ENCODE measurements at places on chromosomes 5 and 9. TPM values are rescaled to one million over a fixed set of nuclear protein-coding genes. Genes with fewer than 3 reads are reported as not detected.
A peak's percentile ranks its signal among the peaks of the same experiment; 100 is the strongest.

DNA sequence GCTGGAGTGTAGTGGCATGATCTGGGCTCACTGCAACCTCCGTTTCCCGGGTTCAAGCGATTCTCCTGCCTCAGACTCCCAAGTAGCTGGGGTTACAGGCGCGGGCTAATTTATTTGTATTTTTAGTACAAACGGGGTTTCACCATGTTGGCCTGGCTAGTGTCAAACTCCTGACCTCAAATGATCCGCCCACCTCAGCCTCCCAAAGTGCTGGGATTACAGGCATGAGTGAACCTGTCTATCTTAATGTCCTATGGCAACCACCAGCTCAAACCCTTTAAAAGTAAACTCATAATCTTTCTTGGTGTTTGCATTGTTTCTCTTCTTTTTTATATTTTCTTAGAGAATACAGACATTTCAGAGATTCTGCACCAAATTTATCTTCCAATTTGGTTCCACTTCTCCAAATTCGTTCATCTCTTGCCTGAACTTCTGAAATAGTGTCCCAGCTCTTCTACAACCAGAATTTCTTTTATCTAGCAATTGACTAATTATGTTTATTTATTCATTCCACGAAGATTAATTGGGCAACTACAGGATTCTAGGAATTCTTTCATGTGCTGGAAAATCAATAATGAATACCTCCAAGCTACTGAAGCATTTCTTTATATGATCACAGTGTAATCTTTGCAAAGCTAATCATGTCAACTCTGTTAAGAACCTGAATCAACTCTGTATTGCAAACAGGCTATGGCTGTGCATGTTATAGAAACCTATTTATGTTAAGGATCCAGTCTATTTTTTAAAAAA lies 60.0 kb upstream of the TYRP1 start:
- ATAC-seq, result no peak

GRCh38 chr5:14487897-14488570 lies 93.6 kb upstream of the OTULINL start:
- ATAC-seq, result no peak

The NSG2 gene
- 1.9 TPM for total RNA-seq

- ATAC-seq, result no peak
These were observed 2.5 kb upstream of the RABL6 start for GRCh38 chr9:136805207-136805740.

GRCh38 chr5:169850409-169850808 lies 129.9 kb downstream of the INSYN2B start:
- no peak for ATAC-seq

The ANKDD1B gene
- 0.20 TPM for total RNA-seq

DNA sequence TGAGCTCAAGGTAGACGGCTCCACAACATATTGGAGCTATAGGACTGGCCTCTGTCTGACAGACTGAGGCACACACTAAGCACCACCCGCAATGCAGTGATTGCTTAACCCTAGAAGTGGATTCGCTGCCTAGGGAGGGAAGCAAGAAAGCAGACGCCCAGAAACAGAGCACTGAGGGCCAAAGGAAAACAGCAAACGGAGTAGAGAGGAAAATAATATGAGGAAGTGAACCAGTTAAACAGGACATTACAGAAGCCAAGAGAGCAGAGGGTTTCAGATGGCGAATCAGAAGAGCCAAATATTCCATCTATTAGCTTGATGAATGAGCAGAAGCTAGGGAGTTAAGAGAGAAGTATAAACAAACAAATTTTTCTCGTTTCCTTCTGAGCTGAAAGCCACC lies 139.2 kb upstream of the LHFPL2 start:
- ATAC-seq, result peak; percentile 66

- no peak for ATAC-seq
These were observed 91.0 kb downstream of the WWC1 start for GRCh38 chr5:168382421-168382820.

The C5orf63 gene
- total RNA-seq, result 0.59 TPM

The SLC22A4 gene
- 0.27 TPM for total RNA-seq

The SPARC gene
- total RNA-seq, result 435 TPM

- ATAC-seq, result no peak
These were observed 21.0 kb downstream of the C5orf15 start for GRCh38 chr5:133947431-133947841.

DNA sequence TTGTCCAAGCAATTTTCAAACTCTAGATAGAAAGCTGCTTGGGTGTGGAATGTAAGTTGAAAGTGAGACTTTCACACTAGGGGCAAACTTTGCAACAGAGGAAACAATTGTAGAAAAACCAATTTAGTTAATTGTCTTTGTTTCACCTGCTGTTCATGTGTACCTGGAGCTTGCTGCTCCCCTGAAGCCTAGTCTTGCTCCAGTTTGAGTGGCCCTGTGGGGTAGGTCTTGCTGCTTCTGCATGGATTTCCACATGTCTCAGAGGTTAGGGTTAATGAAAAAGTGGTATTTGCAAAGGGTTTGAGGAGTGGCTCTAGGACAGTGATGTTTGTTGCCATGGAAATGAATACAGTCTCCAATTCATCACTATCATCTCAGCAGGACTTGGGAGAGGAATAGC lies 182.2 kb downstream of the FSTL4 start:
- no peak for ATAC-seq

- ATAC-seq, result no peak
These were observed 133.3 kb downstream of the ARL15 start for GRCh38 chr5:54177058-54177457.

- ATAC-seq, result no peak
These were observed 6.4 kb downstream of the PPP2R2B start for GRCh38 chr5:146872188-146872587.

The MEIKIN gene
- not detected for total RNA-seq

The CKS2 gene
- total RNA-seq, result 9.9 TPM

The PTGDS gene
- total RNA-seq, result 7.4 TPM

The MED7 gene
- total RNA-seq, result 12.3 TPM

GRCh38 chr5:145981589-145982571 lies 45.5 kb downstream of the SH3RF2 start:
- ATAC-seq, result no peak

GRCh38 chr9:77708064-77708815 lies 60.1 kb upstream of the GNA14 start:
- no peak for ATAC-seq

The CDH12 gene
- total RNA-seq, result 0.12 TPM

DNA sequence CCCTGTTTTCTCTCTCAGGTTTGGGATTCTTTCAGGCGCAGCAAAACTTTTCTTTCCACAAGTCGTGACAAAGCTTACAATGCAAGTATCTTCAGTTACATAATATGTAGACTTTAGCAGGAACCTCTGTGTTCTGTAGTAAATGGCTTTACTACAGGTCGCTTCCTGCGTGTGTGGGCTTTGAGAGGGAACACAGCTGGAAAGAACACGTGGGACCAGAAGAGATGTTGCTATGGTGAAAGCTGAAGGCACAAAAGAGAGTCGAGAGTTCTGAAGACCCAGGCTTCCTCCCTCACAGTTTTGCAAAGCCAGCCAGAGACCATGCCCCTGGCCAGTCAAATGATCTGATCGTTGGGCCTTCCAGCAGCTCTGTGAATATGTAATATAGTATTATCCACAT lies 4.0 kb downstream of the ANKRD55 start:
- ATAC-seq, result no peak

DNA sequence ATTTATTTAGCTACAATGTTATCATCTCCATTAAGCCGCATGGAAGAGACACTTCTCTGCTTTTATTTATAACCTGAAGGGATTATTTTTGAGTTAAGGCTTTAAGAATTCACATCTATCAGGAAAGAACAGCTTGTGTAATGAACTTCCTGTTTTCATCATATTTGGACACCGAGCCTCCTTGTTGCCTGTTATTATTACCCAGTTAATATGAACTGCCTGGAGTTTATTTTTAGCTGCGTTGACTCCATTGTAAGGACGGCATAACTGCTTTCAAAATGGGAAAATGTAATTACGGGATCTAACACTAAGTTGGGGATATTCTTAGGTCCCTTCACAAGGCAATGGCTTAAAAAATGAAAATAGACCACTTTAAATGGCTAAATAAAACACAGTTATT lies 89.0 kb upstream of the NR4A3 start:
- peak; percentile 76 for ATAC-seq

DNA sequence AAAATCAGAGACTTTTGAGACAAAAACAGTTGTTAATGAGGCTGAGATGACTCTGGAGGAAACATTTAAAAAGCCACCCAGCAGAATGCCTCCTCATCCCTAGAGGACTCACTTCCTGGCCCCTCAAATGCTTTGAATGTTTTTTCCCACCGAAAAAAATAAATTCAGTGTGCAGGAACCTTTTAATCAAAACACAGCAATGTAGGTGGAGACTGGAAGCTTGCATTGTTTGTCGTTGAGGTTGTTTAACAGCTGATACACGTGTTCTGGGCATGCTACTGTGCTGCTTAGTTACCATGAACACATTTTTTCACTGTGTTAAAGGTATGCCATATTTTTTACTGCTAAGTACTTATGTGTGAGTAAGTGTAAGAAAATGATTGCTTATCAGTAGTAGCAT lies 65.7 kb upstream of the ADCY2 start:
- ATAC-seq, result no peak

GRCh38 chr5:15026944-15027343 lies 155.4 kb upstream of the ANKH start:
- no peak for ATAC-seq

The CD14 gene
- total RNA-seq, result 20.4 TPM

DNA sequence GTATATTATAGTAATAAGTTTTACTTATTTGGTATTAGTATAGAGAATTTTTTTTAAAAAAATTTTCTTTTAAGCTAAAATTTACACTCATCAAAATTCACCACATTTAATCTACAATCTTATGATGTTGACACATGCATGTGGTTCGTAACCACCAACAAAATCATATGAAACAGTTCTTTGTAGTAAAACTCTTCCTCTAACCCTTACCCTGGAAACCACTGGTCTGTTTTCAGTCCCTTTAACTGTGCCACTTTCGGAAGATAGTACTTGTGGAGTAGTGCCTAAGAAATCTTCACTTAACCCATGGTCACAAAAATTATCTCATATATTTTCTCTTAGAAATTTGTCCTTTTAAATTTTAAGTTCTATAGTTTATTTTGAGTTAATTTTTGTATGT lies 1498.8 kb downstream of the MAT2B start:
- ATAC-seq, result no peak

The SLC31A1 gene
- total RNA-seq, result 8.7 TPM

- no peak for ATAC-seq
These were observed 8.5 kb downstream of the LCP2 start for GRCh38 chr5:170289121-170289520.

DNA sequence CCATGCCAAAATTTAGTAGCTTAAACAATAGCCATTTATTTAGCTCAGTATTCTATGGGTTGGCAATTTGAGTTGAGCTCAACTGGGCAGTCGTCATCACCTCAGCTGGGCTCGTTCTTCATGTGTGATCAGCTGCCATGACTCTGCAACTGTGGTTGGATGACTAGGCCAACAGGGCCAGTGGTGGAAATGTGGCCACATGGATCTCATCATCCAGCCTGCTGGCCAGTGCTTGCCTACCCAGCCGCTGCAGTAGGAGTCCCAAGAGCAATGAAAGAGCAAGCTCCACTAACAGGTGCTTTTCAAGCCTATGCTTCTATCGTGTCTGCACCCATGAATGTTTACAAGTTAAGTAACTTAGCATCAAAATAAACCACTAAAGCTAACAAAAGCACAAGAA lies 158.0 kb downstream of the ATPSCKMT start:
- no peak for ATAC-seq

The HRH2 gene
- total RNA-seq, result 3.4 TPM

- no peak for ATAC-seq
These were observed 98.5 kb downstream of the C9orf50 start for GRCh38 chr9:129522351-129522750.

DNA sequence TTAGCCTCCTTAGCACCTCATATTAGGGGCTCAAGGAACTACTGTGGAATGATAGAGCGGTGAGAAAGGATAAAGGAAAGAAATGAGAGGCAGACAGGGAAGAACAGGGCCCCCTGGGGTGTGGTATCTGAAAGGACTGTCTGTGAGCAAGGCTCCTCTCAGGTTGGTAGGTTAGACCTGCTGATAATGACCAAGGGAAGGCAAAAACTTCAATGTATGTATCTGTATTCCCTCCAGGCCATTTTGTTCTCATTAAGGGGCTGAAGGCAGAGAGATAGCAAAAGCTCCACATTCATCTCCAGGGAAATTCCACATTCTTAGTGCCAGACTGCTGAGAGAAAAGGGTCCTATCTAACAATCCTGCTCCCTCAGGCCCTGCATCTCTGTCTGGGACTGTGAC lies 28.6 kb downstream of the TRIM32 start:
- ATAC-seq, result no peak

The SLC6A7 gene
- total RNA-seq, result not detected

The LCN1 gene
- not detected for total RNA-seq

- ATAC-seq, result peak; percentile 47
These were observed 1.0 kb downstream of the KLF4 start for GRCh38 chr9:107488375-107489143.
